ENCODE measurements at places on chromosomes 2 and 18.

DNA sequence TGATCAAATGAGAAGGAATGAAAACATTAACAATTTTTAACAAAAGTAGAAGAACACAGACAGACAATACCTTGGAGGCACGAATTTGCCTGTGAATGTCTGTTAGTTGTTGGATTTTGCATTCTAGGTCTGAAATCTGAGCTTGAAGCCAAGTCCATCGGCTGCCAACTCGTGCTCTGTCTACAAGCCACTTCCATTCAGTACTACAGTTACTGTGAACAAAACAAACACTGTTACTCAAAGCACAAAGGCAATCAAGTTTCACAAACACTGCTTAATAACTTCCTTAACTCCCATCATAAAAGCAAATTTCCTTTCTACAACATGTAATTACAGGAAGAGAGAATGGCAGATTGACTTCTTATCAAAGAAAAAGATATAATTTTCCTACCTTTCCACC, 42.2 kb downstream of the KANSL1L start:
- DNase-seq: no peak

- no peak for DNase-seq
Observed at GRCh38 chr2:20382965-20383810, 32.5 kb upstream of the PUM2 start.

GRCh38 chr2:160474319-160474645, 19.3 kb downstream of the RBMS1 start:
- DNase-seq: no peak

- no peak for DNase-seq
Observed at GRCh38 chr2:177285892-177286715, 21.6 kb upstream of the NFE2L2 start.

GRCh38 chr2:12169721-12170120, 423.3 kb downstream of the LPIN1 start:
- peak; percentile 20 for DNase-seq

GRCh38 chr2:174535757-174536703, 49.2 kb upstream of the GPR155 start:
- peak; percentile 72 for DNase-seq

Measured in cerebellar cortex (tissue), 1 donor.